ENCODE measurements at places on chromosomes 6 and 20.

DNA sequence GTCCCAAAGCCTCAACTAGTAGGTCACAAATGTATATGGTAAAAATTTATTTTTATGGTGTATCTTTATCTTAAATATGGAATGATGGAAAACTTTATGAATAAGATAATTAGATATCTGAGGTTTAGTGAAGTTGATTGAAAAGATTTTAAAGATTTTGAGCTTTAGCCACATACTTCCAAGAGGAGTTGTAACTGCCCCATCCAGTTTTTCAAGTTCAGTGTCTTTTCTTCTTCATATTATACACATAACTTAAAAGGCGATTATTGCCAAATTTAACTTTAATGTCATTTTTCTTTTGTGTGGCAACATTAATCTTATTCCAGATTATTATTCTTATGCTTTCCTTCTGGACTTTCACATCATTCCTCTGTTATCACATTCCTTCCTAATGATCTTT is 266.4 kb downstream of the TINAG start:
- no peak for DNase-seq

DNA sequence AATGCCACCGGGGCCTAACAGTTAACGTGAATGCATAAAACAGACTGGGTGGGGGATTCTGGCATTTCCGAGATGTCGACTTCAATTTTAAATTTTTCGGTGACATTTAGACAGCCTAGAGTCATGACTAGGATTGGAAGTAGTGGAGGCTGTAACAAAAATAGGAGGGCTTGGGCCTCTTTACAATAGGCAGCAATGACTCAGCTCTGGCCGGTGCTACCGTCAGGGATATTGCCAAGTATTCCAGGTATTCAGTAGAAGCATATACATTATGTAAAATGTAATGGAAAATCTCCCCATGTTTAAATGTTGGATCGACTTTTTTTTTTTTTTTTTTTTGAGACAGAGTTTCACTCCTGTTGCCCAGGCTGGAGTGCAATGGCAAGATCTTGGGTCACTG is 136.2 kb upstream of the STMND1 start:
- no peak for DNase-seq

GRCh38 chr6:12008366-12009179 is 3.5 kb upstream of the HIVEP1 start:
- peak; percentile 68 for DNase-seq

GRCh38 chr6:24935366-24936152 is at the start of gene RIPOR2:
Gene RIPOR2, minus strand, starts transcription at chr6:24935960. Its CDS starts 62 bp downstream, at chr6:24935898.
- no peak for DNase-seq

- no peak for DNase-seq
These were observed 13.1 kb upstream of the RBM38 start for GRCh38 chr20:57378107-57378506.

DNA sequence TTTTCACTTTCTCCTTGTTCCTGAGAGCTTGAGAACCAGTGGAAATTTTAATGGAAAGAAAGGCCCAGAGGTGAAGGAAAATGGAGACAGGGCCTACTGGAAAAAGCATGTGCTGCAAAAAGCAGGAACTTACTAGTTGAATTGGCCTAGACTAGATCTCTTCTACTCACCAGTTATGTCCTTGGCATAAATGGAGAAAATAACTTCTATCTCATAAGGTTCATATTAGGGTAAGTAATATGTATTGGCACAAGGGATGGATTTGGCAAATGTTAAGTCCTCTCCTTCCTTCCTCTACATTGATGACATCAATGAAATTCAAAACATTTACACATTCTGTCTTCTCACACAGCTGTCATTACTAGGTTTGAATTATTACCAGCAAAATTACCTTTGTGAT is 74.0 kb downstream of the NDUFAF5 start:
- DNase-seq = no peak

Measured in MCF 10A (cell line).